ENCODE measurements at places on chromosomes 12 and 14.

- H3K27ac ChIP-seq, result no peak overlapping the region
- DNase-seq, result no peak
- H3K4me3 ChIP-seq, result no peak overlapping the region
- no peaks in the 10 kb centered on the region for H3K27me3 ChIP-seq
- peaks cover 3% of the 10 kb centered on the region for H3K4me1 ChIP-seq
Measured at GRCh38 chr14:55341781-55342180, 69.8 kb downstream of the ATG14 start.

GRCh38 chr14:36663404-36664321, 2.0 kb downstream of the PAX9 start:
- no peaks in the 10 kb centered on the region for H3K36me3 ChIP-seq
- H3K4me3 ChIP-seq, result peak overlapping the region; percentile 78
- peak; percentile 58 for DNase-seq
- peaks cover 88% of the 10 kb centered on the region for H3K27me3 ChIP-seq

- H3K27ac ChIP-seq, result no peak overlapping the region
- peaks cover 14% of the 10 kb centered on the region for H3K36me3 ChIP-seq
Measured at GRCh38 chr12:20474443-20474842, 106.1 kb downstream of the PDE3A start.

DNA sequence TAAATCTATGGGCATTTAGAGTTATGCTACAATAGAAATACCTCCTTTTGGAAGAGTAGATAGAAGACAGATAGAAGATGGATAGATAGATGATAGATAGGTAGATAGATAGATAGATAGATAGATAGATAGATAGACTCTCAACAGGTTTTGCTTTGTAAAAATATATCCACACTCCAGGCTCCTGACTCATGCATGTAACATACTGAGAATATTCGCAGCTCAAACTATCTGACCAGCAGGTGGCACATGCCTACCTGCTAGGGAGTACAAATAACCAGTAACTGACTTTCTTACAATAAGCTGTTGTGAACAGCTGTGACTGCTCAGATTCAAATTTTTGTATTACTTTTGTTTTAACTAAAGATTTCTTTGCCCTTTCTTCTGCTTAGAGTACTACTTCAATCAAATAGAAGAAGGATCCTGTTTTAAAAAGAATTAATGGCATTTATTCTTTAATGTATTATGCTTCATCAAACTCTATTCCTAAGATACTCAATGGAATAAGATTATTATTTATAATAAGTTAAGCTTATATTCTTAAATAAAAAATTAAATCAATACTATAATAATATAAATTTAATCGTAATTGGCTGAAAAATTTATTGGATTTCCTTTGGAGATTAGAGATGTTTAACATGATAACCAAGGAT, 15.8 kb upstream of the CPNE8 start:
- no peak overlapping the region for H3K4me3 ChIP-seq
- peak; percentile 72 for DNase-seq
- H3K27me3 ChIP-seq, result no peaks in the 10 kb centered on the region
- H3K4me1 ChIP-seq, result no peaks in the 10 kb centered on the region

GRCh38 chr12:113297621-113298471, 37.1 kb downstream of the SLC8B1 start:
- no peaks in the 10 kb centered on the region for H3K4me1 ChIP-seq
- peaks cover 23% of the 10 kb centered on the region for H3K36me3 ChIP-seq
- H3K27me3 ChIP-seq, result no peaks in the 10 kb centered on the region
- H3K4me3 ChIP-seq, result no peak overlapping the region
- no peak overlapping the region for H3K27ac ChIP-seq

GRCh38 chr12:109302770-109303169, 6.3 kb downstream of the FOXN4 start:
- no peak overlapping the region for H3K27ac ChIP-seq
- H3K4me3 ChIP-seq, result no peak overlapping the region
- no peaks in the 10 kb centered on the region for H3K4me1 ChIP-seq
- peaks cover 5% of the 10 kb centered on the region for H3K27me3 ChIP-seq
- no peaks in the 10 kb centered on the region for H3K36me3 ChIP-seq
- no peak for DNase-seq

GRCh38 chr12:131194166-131194565, 240.5 kb downstream of the ADGRD1 start:
- H3K27ac ChIP-seq, result no peak overlapping the region
- no peaks in the 10 kb centered on the region for H3K36me3 ChIP-seq
- DNase-seq, result peak; percentile 17
- H3K4me3 ChIP-seq, result no peak overlapping the region

DNA sequence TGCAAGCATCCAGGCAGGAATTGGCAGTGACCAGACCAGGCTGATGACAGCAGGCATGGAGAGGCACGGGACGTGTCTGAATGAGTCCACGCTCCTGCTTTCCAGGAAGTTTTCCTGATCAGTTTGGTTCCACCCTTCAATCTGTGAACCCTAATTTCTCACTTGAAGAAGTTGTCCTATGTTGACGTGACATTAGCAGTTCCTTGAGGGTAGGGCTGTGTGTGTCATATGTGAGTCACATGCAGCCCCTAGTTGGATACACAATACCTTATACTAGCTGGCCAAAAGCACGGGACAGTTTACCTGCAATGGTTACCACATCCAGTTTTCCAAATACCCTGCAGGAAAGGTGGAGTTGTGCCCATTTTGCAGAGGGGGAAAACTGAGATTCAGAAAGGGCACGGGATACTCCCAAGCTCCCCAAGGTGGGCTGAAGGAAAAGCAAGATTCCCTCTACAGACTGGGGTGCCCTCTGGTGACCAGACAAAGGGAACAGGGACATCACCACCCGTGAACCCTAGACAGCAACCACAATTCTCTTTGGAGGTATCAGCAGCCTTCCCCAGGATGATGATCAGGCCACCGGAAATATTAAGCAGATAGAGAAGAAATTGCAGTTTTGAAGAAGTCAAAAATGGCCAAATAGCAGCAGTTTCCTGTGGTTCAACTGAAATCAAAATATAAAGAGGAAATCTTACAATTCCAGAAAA, 194.5 kb downstream of the PHETA1 start:
- H3K4me3 ChIP-seq, result no peak overlapping the region
- no peaks in the 10 kb centered on the region for H3K36me3 ChIP-seq
- H3K27me3 ChIP-seq, result no peaks in the 10 kb centered on the region
- no peak overlapping the region for H3K27ac ChIP-seq

DNA sequence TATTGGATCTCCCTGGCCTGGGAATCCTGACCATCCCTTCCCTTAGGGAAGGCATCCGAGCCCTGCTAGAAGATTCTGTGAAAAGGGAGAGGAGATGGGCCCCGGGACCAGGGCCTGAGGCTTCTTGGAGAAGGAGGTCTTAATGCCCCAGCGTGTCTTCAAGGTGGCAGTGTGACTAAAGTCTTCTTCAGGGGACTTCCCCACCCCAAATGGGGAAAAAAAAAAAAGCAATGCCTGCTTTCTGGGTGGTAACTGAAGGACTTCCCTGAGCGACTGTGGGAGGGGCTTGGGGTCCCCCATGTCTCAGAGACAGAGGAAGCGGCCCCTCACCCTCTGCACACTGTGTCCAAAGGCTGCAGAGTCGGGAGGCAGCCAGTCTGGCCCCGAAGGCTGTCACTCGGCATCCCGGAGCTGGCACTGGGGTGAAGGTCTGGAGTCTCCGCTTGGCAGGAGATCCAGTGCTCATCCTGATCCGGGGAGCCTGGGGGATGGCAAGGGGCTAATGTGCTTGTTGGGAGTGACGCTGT, 7.8 kb upstream of the PGF start:
- no peak overlapping the region for H3K27ac ChIP-seq
- no peak for DNase-seq
- H3K4me1 ChIP-seq, result no peaks in the 10 kb centered on the region
- no peak overlapping the region for H3K4me3 ChIP-seq

DNA sequence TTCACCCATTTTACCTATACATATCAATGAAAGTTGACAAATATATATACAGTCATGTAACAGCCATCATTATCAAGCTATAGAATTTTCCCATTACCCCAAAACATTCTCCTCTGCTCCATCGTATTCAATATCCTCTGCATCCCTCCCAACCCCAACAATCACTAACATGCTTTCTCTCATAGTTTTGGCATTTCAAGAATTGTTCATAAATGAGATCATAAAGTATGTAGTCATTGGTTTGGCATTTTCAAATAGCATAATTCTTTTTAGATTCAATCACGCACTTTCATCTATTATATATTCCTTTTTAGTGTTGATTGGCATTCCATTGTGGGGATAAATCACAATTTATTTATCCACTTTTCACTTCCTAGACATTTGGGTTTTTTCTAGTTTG, 866.0 kb upstream of the TMEM132C start:
- no peak for DNase-seq
- H3K4me3 ChIP-seq, result no peak overlapping the region
- H3K27ac ChIP-seq, result no peak overlapping the region
- H3K36me3 ChIP-seq, result no peaks in the 10 kb centered on the region
- H3K27me3 ChIP-seq, result no peaks in the 10 kb centered on the region

GRCh38 chr12:84793558-84794367, 118.8 kb downstream of the SLC6A15 start:
- no peaks in the 10 kb centered on the region for H3K36me3 ChIP-seq
- no peak overlapping the region for H3K27ac ChIP-seq
- no peaks in the 10 kb centered on the region for H3K27me3 ChIP-seq
- no peak overlapping the region for H3K4me3 ChIP-seq
